ENCODE measurements at places on chromosomes 1 and 21. TPM values are rescaled to one million over a fixed set of nuclear protein-coding genes. Genes with fewer than 3 reads are reported as not detected.

Gene KIF26B
- total RNA-seq = 1.2 TPM

Gene PGLYRP4
- total RNA-seq = not detected

GRCh38 chr1:37892151-37893047 lies 33.0 kb upstream of the MTF1 start:
- no peak for DNase-seq
- no peak overlapping the region for H3K4me3 ChIP-seq
- H3K36me3 ChIP-seq = peaks cover 5% of the 10 kb centered on the region

Gene C1orf141
- total RNA-seq = not detected

- H3K4me1 ChIP-seq = peaks cover 17% of the 10 kb centered on the region
- H3K4me3 ChIP-seq = no peak overlapping the region
- H3K36me3 ChIP-seq = no peaks in the 10 kb centered on the region
- no peaks in the 10 kb centered on the region for H3K27me3 ChIP-seq
- no peak overlapping the region for H3K27ac ChIP-seq
These were observed 66.8 kb downstream of the LUZP1 start for GRCh38 chr1:23101887-23102286.

DNA sequence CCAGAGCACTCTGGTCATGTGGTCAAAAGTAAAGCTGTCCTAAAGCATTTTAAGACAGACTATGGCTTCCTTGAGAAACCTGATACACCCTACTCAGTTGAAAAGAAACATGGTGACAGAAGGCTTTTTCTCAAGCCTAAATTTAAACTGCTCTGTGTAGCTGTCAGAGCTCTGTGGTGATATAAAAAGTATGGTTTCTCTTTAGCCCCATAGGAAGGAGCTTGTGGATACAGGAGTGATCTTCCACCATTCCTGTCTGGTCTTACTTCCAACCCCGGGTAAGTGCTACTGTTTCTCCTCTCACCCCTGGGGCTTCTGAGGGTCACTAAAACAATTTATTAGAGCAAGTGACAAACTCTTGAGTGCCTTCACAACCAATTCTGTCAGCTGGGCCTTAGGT lies 8.5 kb downstream of the TP53BP2 start:
- no peaks in the 10 kb centered on the region for H3K27me3 ChIP-seq
- H3K4me1 ChIP-seq = peaks cover 49% of the 10 kb centered on the region
- H3K4me3 ChIP-seq = no peak overlapping the region
- no peak for DNase-seq
- H3K36me3 ChIP-seq = no peaks in the 10 kb centered on the region

- DNase-seq = no peak
- no peaks in the 10 kb centered on the region for H3K27me3 ChIP-seq
- H3K4me3 ChIP-seq = no peak overlapping the region
- H3K36me3 ChIP-seq = no peaks in the 10 kb centered on the region
- H3K27ac ChIP-seq = no peak overlapping the region
- H3K4me1 ChIP-seq = peaks cover 11% of the 10 kb centered on the region
These were observed 13.8 kb upstream of the SLC6A9 start for GRCh38 chr1:44045064-44045463.

DNA sequence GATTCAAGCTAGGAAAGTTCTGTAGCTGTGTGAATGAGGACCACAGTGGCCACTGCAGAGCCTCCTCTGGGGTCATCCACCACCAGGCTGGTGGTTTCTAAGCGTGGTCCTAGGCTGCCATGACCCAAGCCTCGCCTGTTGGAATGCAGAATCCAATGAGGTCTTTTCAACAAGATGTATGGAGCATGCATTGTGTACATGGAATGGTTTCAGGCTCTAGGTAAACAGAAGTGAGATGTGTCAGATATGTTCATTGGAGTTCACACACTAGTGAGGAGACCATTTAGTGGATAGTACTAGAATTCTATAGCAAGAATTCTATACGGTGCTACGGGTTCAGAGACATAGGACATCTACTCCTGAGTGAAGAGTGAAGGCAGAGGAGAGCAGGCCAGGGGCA lies 10.7 kb downstream of the RNU5D-1 start:
- no peaks in the 10 kb centered on the region for H3K27me3 ChIP-seq
- H3K4me1 ChIP-seq = no peaks in the 10 kb centered on the region
- H3K4me3 ChIP-seq = no peak overlapping the region
- no peak for DNase-seq
- H3K36me3 ChIP-seq = no peaks in the 10 kb centered on the region

Gene MPC2
- total RNA-seq = 33.6 TPM

DNA sequence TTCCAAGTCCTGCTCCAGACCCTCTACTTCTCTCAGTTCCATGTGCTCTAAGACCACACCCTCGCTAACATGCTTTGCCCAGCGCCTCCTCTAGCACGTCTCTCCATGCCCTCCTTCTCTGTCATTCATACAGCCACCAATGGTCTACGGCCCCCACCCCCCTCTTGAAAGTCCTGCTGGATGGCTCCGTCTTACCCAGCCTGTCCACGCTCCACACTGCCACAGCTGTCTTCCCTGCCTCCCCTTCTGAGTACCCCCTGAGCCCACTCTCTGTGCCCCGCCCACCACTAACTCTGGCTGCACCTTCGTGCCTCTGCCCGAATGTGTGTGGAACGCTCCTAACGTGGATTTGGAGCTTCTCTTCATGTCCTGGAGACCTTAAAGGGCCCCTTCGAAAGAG lies 244.6 kb downstream of the TRABD2B start:
- H3K27ac ChIP-seq = no peak overlapping the region
- no peak overlapping the region for H3K4me3 ChIP-seq

Gene ERVH48-1
- total RNA-seq = not detected

Gene SLAMF6
- not detected for total RNA-seq

DNA sequence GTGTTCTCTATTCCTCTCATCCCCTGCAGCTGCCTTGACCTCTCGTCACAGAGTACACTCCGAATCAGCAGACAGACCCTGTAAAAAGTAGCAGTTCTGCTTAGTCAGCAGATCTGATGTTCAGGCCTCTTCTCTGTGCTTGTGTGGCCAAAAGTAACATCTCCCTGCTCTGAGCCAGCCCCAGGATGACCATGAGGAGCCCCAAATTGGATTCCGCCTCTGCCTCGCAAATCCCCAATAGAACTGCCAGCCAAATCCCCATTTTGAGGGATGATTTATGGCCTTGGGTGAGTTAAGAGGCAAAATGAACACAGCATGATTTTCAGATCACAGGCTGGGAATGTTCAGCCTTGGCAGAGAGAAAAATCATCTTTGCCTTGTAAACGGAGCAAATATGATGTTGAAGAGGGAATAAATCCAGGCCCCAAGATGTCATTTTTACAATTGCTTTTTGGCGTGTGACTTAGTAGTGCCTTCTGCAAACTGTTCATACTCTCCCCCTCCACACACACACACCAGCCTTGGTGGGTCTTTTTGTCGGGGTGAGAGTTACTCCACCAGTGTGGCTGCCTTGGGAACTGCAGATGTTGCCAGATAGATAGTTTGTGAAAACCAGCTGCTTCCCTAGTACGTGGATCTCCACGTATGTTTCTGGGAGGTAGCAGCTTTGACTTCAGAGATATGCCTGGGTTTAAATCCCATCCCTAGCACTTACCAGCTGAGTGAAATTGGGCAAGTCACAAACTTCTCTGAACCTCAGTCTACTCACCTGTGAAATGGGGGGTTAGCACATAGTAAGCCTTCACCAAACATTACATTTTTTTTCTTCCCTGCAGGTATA lies 77.8 kb downstream of the MAN1C1 start:
- DNase-seq = no peak
- H3K36me3 ChIP-seq = no peaks in the 10 kb centered on the region
- H3K27ac ChIP-seq = no peak overlapping the region
- H3K4me3 ChIP-seq = no peak overlapping the region

DNA sequence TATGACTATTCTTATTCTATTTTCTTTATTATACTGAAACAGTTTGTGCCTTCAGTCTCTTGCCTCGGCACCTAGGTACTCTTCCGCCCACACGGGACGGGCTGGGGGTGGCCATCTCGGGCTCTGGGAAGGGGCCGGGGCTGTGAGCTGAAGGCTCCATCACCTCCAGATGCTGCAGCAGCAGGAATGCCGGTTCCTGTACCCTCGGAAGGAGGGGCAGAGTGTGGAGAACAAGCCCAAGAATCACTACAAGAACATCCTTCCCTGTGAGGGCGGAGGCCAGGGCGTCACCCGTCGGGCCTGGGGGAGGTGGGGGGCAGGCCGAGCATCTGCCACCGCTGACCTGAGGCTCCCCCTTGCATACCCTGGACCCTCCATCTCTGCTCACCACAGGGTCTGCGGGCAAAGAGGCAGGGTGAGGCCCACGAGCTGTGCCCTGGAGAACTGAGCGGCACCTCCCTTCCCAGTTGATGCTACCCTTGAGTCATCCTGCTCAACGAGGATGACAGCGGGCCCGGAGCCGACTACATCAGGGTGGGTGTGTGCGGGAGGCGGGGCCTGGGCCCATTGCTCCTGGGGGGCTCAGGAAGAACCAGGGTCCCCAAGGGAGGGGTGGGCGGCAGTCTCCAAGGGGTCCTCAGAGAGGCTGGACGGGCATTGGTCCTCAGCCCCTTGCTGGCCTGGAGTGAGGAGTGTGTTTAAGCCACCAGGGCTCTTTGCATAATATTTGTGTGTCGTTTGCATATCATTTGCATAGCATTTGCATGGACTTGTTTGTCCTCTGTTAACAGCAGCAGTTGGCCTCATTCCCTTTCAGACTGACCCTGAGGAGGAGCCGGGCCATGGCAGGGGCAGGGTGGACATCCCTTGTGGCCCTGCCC lies 7.5 kb downstream of the RNF223 start:
- no peak overlapping the region for H3K4me3 ChIP-seq
- no peaks in the 10 kb centered on the region for H3K36me3 ChIP-seq
- H3K4me1 ChIP-seq = peaks cover 4% of the 10 kb centered on the region
- H3K27me3 ChIP-seq = peaks cover 92% of the 10 kb centered on the region

DNA sequence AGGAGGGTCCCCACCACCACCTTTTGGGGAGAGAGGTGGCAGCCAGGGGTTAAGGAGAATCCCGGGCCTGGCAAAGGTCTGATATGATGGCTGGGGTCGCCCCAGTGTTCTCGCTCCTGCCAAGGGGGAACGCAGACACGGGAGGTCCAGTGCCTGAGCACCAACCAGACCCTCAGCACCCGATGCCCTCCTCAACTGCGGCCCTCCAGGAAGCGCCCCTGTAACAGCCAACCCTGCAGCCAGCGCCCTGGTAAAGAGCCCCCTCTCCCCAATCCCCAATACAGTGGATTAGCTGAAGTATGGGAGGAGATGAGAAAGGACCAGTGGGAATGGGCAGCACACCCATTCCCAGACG lies 10.4 kb downstream of the ADAMTSL4 start:
- DNase-seq = no peak
- peaks cover 31% of the 10 kb centered on the region for H3K4me1 ChIP-seq
- no peak overlapping the region for H3K4me3 ChIP-seq
- H3K27me3 ChIP-seq = no peaks in the 10 kb centered on the region
- H3K36me3 ChIP-seq = no peaks in the 10 kb centered on the region

DNA sequence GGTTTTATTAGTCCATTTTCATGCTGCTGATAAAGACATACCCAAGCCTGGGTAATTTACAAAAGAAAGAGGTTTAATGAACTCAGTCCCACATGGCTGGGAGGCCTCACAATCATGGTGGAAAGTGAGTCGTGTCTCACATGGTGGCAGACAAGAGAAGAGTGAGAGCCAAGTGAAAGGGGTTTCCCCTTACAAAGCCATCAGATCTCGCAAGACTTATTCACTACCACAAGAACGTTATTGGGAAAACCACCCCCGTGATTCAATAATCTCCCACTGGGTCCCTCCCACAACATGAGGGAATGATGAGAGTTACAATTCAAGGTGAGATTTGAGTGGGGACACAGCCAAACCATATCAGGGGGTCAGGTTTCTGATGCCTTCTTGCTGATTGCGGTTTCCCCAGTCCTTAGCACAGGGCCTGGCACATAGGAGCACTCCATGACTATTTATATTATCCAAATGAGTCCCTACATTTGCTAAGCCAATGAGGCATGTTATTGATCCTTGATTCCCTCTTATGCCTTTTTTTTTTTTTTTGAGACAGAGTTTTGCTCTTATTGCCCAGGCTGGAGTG lies 35.3 kb upstream of the PAXBP1 start:
- no peaks in the 10 kb centered on the region for H3K27me3 ChIP-seq
- DNase-seq = no peak
- no peak overlapping the region for H3K4me3 ChIP-seq
- peaks cover 15% of the 10 kb centered on the region for H3K4me1 ChIP-seq

Gene UBXN10
- total RNA-seq = 0.43 TPM
